Astrocyte (in vitro differentiated cells and primary cell): ENCODE measurements at places on chromosomes 5 and 9. TPM values are rescaled to one million over a fixed set of nuclear protein-coding genes. Genes with fewer than 3 reads are reported as not detected.

DNA sequence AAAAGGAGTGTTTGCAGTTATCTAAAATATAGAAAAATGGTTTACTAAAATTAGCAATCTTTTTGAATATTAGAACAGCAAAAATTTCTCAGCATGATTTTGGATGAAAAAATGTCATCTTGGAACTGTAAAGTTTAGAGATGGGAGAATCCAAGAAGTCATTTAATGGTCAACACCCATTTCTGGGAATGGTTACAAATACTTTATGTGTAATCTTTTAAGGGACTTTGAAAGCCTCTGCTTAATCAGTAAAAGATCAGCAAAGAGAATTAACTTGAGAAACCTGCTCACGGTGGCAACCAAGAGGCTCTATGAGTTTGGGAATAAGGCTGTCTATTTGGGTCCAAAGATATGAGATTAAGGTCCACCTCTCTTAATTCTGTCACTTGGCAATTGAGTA is 13.0 kb downstream of the C1QTNF3 start:
- H3K4me1 ChIP-seq, result no peaks in the 10 kb centered on the region
- H3K27me3 ChIP-seq, result no peaks in the 10 kb centered on the region
- no peak for DNase-seq
- no peaks in the 10 kb centered on the region for H3K36me3 ChIP-seq
- no peak overlapping the region for H3K4me3 ChIP-seq
- no peak overlapping the region for H3K27ac ChIP-seq

GRCh38 chr5:73160239-73160671 is 12.7 kb upstream of the TMEM174 start:
- H3K36me3 ChIP-seq, result no peaks in the 10 kb centered on the region
- no peaks in the 10 kb centered on the region for H3K4me1 ChIP-seq
- H3K27ac ChIP-seq, result no peak overlapping the region
- H3K27me3 ChIP-seq, result no peaks in the 10 kb centered on the region

GRCh38 chr5:116301110-116301509 is 216.3 kb downstream of the COMMD10 start:
- DNase-seq, result no peak
- H3K4me1 ChIP-seq, result no peaks in the 10 kb centered on the region
- H3K36me3 ChIP-seq, result peaks cover 5% of the 10 kb centered on the region

- peaks cover 28% of the 10 kb centered on the region for H3K36me3 ChIP-seq
- H3K27me3 ChIP-seq, result no peaks in the 10 kb centered on the region
- no peak for DNase-seq
- H3K4me3 ChIP-seq, result no peak overlapping the region
- H3K4me1 ChIP-seq, result peaks cover 19% of the 10 kb centered on the region
Measured at GRCh38 chr9:92295240-92295790, 1.8 kb upstream of the IARS1 start.

DNA sequence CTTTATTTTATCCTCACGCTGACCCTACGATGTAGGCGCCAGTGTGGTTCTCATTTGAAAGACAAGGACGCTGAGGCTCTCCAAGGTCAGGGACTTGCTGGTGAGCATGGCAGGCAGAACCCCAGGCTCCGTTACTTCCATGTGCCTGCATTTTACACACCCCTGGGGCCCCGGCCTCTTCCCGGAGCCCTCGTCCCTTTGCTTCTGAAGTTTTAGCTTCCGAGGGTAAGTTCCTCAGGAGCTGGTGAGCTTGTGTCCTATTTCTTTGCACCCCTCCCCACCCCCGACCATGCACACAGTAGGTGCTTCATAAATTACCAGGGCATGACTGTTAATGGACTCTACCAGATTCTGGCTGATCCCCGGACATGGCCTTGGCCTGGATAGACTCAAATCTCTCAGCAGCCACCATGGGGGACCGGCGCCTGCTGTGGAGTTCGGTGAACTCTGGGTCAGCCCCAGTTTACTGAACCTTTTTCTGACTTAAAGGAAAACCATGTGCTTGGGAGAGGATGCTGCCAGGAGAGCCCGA is 59.3 kb upstream of the RNU6ATAC start:
- no peak overlapping the region for H3K27ac ChIP-seq
- H3K27me3 ChIP-seq, result peaks cover 6% of the 10 kb centered on the region
- no peak overlapping the region for H3K4me3 ChIP-seq
- H3K4me1 ChIP-seq, result no peaks in the 10 kb centered on the region

- peaks cover 18% of the 10 kb centered on the region for H3K4me1 ChIP-seq
- no peaks in the 10 kb centered on the region for H3K36me3 ChIP-seq
- H3K27ac ChIP-seq, result peak overlapping the region; percentile 64
- peak; percentile 93 for DNase-seq
- peak overlapping the region; percentile 30 for H3K4me3 ChIP-seq
Measured at GRCh38 chr9:87599901-87600610, 102.4 kb downstream of the DAPK1 start.

DNA sequence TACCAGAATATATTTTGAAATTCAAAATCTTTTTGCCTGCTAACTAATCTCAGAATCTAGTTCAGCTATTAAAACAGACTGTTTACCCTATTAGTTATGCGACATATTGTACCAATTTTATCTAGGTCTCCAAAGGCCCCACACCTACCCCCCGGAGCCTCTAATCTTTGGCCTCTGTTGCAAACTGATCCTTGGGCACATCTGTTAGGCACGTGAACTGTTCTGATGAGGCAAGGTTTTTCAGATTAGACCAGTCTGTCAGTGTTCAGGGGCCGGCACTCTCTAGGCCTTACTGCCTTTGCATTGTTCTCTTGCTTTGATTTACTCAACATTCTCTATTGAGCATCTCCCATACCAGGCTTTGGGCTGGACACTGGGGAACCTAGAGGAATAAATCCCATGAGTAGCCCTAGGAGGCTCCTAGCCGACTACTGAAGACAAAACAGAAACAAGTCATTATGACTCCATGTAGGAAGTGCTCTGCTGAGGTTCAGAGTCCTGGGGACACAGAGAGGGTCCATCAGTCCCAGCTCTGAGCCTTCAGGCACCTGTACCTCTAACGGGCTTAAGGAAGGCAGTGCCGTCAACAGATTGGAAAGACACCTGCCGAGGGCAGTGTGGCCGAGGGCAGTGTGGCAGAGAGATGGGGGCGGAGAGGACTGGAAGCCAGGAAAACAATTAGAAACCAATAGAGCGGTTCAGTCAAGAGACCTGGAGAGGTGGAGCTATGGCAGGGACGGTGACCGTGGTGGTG is 245.1 kb downstream of the AOPEP start:
- no peak overlapping the region for H3K4me3 ChIP-seq
- no peaks in the 10 kb centered on the region for H3K27me3 ChIP-seq
- H3K27ac ChIP-seq, result no peak overlapping the region
- no peaks in the 10 kb centered on the region for H3K36me3 ChIP-seq
- peaks cover 14% of the 10 kb centered on the region for H3K4me1 ChIP-seq

GRCh38 chr9:34069831-34070230 is 21.1 kb upstream of the UBAP2 start:
- H3K27ac ChIP-seq, result no peak overlapping the region
- no peak for DNase-seq
- no peaks in the 10 kb centered on the region for H3K36me3 ChIP-seq
- H3K27me3 ChIP-seq, result no peaks in the 10 kb centered on the region
- H3K4me1 ChIP-seq, result peaks cover 15% of the 10 kb centered on the region
- H3K4me3 ChIP-seq, result no peak overlapping the region

DNA sequence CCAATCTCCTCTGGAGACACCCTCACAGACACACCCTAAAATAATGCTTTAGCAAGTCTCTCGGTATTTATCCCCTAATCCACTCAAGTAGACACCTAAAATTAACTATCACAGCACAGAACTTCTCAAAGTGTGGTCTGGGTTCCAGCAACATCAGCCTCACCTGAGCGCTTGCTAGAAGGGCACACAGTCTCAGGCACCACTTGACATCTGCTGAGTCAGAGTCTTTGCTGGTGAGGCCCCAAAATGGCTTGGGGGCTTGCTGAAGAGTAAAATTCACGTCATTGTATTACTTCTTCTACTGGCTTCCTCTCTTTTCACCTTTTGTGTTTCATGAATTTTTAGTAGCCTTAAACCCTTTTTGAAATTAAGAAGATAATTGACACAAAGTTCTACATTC is 9.0 kb downstream of the FOXB2 start:
- H3K36me3 ChIP-seq, result no peaks in the 10 kb centered on the region
- no peak for DNase-seq
- no peak overlapping the region for H3K27ac ChIP-seq
- no peaks in the 10 kb centered on the region for H3K4me1 ChIP-seq
- H3K4me3 ChIP-seq, result no peak overlapping the region

GRCh38 chr5:112034421-112034979 is 277.5 kb upstream of the NREP start:
- no peak for DNase-seq
- no peak overlapping the region for H3K4me3 ChIP-seq
- H3K27me3 ChIP-seq, result no peaks in the 10 kb centered on the region
- H3K36me3 ChIP-seq, result no peaks in the 10 kb centered on the region
- H3K27ac ChIP-seq, result no peak overlapping the region
- H3K4me1 ChIP-seq, result no peaks in the 10 kb centered on the region

- H3K4me3 ChIP-seq, result no peak overlapping the region
- peak; percentile 80 for DNase-seq
- H3K27me3 ChIP-seq, result no peaks in the 10 kb centered on the region
- no peaks in the 10 kb centered on the region for H3K36me3 ChIP-seq
- peaks cover 5% of the 10 kb centered on the region for H3K4me1 ChIP-seq
Measured at GRCh38 chr9:110977259-110977709, 61.0 kb downstream of the LPAR1 start.

- DNase-seq, result no peak
- H3K36me3 ChIP-seq, result no peaks in the 10 kb centered on the region
- peaks cover 38% of the 10 kb centered on the region for H3K4me1 ChIP-seq
- no peak overlapping the region for H3K4me3 ChIP-seq
- no peak overlapping the region for H3K27ac ChIP-seq
Measured at GRCh38 chr5:142298789-142299188, 26.0 kb downstream of the SPRY4 start.

DNA sequence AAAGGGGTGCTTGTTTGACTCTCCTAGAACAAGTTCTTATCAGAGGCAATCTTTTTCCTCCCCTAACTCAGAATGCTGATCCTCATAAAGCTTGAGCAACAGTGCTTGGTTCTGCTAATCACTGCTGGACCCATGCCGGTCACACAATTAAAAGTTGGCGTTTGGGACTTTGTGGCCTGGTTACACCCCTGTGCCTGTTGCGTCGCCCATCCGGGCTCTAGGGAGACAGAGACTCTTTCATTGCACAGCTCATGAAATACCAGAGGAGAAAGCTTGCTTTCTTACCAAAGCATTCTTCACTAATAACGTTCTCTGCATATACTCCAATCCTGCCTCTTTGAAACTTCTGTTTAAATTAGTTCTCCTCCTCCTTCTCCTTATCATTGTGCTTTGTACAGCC is 301.1 kb downstream of the NR3C1 start:
- no peaks in the 10 kb centered on the region for H3K36me3 ChIP-seq
- H3K4me1 ChIP-seq, result no peaks in the 10 kb centered on the region
- DNase-seq, result no peak
- H3K27me3 ChIP-seq, result no peaks in the 10 kb centered on the region
- no peak overlapping the region for H3K27ac ChIP-seq

DNA sequence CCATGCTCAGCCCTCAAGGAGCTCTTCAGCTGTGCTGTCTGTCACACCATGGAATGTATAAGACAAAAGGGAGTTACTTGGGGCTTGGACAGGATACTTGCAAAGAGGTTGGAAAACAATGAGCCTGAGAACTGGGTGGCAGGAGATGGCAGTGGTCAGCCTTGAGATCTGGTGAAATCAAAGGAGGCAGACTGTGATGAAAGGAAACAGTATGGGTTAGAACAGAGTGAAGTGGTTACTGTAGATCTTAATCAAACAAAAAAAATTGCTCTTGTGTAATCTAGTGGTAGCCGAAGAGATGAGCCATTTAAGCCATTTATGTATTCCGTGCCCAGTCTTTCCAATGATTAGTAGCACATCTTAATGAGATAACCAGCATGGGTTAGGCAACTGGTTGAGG is 142.2 kb downstream of the SV2C start:
- no peak overlapping the region for H3K4me3 ChIP-seq
- H3K27me3 ChIP-seq, result no peaks in the 10 kb centered on the region
- no peaks in the 10 kb centered on the region for H3K4me1 ChIP-seq
- H3K27ac ChIP-seq, result no peak overlapping the region

GRCh38 chr5:135537745-135538144 is 2.0 kb upstream of the NEUROG1 start:
- no peaks in the 10 kb centered on the region for H3K4me1 ChIP-seq
- peaks cover 93% of the 10 kb centered on the region for H3K27me3 ChIP-seq
- H3K4me3 ChIP-seq, result no peak overlapping the region
- H3K36me3 ChIP-seq, result no peaks in the 10 kb centered on the region
- no peak overlapping the region for H3K27ac ChIP-seq

DNA sequence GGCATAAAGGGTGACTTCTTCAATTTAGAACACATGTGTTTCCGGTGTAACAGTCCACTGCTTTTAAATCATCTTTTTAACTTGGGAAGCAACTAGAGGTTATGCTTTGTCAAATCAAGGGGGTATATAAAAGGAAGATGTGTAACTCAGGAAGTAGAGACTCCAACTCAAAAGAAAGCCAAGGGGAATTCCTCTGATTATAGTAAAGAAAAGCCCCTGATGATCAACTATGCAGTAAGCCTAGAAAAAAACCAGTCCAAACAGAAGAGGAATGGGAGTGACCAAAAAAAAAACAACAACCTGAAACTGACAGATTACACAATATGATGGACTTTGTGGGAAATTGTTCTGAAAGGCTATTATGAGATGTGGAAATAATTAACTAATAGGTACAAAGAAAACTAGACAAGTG is 90.3 kb downstream of the AK8 start:
- no peaks in the 10 kb centered on the region for H3K4me1 ChIP-seq
- no peaks in the 10 kb centered on the region for H3K36me3 ChIP-seq
- H3K4me3 ChIP-seq, result no peak overlapping the region
- no peaks in the 10 kb centered on the region for H3K27me3 ChIP-seq
- no peak overlapping the region for H3K27ac ChIP-seq

DNA sequence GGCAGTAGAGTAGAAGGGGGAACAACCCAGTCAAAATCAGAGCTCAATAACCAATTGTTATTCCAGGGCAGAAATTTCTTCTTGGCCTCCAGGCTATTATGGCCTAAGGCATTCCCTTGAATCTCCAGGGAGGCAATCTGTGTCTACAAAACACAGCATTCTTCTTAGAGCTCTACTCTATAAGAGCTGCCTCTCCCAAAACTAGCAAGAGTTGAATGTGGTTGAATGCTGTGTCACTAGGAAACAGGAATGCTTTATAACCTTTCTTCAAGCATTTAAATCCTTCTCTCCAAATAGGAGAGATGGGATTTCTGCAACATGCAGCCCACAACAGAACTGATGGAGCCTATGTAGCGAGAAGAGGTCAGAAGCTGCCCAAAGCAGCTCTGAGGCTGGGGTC is 97.1 kb upstream of the APC start:
- H3K36me3 ChIP-seq, result no peaks in the 10 kb centered on the region
- no peak for DNase-seq
- H3K4me3 ChIP-seq, result no peak overlapping the region
- H3K27ac ChIP-seq, result no peak overlapping the region
- H3K27me3 ChIP-seq, result no peaks in the 10 kb centered on the region

Gene STC2
- total RNA-seq, result 164 and 206 TPM in 2 replicates

Gene ANKDD1B
- total RNA-seq, result 0.41 and 0.59 TPM in 2 replicates

Gene PCDHGA2
- total RNA-seq, result 0.14 and 0.17 TPM in 2 replicates

Gene NIPBL
- 38.4 and 45.3 TPM in 2 replicates for total RNA-seq

Gene RAB3C
- 0.45 and 1.3 TPM in 2 replicates for total RNA-seq

Gene PNPLA7
- 2.6 and 2.9 TPM in 2 replicates for total RNA-seq

Gene ANGPTL2
- total RNA-seq, result 17.5 and 21.3 TPM in 2 replicates
